ENCODE measurements at places on chromosomes 7 and 10.

- no peak for DNase-seq
Observed at GRCh38 chr10:93844979-93845626, 48.7 kb upstream of the SLC35G1 start.

DNA sequence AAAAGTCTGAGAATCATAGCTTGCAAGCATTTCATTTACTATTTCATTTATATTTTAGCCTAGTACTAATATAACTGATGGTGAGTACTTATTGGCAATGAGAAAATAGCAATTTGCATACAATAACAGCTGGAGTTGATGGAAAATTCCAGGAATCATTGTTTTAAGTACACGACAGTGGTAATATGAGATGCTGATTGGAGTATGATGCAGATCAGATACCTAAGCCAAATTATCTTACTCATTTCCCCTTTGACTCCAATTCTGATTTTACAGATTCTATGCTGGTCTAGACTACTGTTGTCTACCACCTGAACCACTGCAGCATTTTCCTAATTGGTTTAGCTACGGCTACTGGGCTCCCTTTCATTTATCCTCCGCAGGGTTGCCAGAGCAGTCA is 36.7 kb downstream of the GNG11 start:
- peak; percentile 17 for DNase-seq

DNA sequence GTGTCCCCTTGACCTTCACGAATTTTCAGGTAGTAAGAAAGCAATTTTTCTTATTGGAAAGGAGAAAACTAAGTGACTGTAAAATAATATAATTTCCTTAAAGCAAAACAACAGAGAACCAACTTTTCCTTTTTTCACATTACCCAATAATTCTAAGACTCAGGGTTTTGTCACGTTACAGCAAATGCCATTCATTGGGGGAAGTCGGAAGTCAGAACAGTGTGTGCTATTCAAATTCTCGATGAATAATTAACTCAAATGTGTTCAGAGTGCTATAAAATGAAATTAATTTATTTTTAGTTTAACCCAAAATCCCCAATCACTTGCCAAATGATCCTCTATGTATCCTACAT is 40.0 kb downstream of the DIP2C start:
- no peak for DNase-seq

DNA sequence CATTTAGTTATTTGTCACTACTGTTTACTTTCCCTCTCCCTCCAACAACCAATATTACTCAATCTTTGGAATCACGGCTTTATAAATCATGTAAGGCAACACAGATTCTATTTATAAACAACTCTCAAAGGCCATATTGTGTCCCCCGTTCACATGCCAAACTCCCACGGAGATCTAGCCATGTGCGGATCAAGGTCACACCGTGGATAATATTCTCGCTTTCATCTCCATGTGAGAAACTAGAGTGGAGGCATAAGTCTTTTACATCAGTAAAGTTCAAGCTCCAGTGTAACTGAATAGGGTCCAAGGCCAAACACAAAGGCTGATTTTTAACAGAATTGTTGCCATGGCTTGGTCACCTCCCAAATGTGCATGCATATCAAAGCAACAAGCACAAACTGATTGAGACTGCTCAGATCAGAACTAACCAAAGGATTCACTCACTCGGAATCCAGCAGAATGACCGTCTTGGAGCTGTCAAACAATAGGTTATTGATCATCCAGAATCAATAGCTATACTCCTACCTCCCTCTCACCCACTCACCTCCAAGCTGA is 569.5 kb upstream of the LRRN3 start:
- no peak for DNase-seq

DNA sequence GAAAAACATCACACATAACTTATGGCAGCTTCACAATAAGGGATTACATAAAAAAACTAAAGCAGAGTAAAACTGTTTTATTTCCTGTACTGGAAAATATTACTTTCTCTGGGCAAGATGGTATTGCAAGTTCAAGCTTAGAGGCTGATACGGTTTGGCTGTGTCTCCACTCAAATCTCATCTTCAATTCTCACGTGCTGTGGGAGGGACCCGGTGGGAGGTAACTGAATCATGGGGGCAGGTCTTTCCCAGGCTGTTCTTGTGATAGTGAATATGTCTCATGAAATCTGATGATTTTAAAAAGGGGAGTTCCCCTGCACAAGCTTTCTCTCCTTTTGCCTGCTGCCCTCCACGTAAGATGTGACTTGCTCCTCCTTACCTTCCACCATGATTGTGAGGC is 5.1 kb upstream of the LRRC27 start:
- no peak for DNase-seq

- no peak for DNase-seq
Observed at GRCh38 chr7:37390114-37390513, 58.5 kb downstream of the ELMO1 start.
